ENCODE measurements at places on chromosomes 4 and X.

DNA sequence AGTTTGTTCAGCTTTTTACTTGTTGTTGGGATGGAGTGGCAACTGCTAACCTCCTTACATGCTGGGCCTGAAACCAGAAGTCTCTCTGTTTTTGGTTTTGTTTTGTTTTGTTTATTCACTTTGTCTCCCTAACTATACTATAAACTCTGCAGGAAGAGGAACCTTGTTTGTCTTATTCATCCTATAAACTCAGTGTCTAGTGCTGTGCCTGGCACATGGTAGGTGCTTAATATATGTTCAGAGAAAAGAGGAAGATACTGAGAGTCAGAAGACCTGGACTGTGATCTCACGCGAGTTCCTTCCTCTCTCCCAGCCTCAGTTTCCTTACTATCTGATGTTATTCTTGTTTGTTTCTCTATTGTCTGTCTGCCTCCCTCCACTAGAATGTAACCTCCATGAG is 71.3 kb downstream of the PRPS1 start:
- no peak for DNase-seq

DNA sequence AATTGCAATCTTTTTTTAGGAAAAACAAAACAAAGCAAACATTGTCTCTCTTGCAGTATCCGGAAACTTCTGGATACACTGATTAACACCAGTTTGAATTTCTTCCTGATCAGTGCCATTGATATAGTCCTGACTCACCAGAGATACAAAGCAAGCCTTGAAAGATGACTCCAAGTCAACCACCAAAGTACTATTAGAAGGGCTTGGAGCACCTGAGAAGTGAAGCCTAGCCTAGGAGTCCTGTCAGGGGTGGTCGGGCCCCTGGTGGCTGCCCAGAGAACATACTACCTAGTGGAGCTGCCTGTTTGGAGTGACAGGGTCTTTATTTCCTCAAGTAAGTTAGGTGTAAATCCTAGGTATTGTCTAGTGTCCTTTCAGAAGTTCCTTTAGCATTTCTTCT is 593.2 kb downstream of the ZNF674 start:
- no peak for DNase-seq

DNA sequence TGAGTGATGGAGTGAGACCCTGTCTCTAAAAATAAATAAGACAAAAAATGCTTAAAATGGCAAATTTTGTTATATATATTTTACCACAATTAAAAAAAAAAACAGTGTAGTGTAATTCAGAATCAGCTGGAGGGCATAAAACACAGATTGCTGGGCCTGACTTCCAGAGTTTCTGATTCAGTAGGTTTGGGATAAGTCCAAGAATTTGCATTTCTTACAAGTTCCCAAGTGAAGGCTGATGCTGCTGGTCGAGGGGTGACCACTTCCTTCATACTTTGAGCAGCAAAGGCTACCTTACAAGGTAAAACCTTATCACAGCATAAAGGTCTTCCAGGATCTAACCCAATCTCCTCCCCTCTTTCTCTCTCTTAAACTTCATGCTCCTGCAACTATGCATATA is 40.7 kb downstream of the KLHL8 start:
- DNase-seq = no peak

DNA sequence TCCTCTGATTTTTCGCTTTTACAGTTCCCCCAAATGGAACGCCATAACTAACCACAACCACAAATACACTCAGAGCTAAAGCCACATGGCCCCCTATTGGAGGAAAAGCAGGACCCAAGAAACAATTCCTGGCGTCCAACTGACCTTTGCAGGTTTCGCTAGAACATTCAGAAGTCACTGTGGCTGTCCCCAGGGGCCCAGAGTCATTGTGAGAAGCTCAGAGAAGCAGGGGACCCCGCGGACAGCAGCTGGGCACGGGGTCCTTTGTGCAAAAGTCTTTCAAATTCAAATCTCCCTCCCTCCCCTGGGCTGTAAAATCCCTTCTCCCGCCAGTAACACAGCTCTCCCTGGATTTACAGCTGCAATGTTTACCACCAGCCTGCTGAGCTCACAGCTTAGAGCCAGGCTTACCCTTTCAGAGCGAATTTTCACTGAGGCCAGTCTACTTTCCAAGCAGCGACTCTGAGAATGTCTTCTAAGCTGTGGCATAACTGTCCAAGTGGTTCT is 214.8 kb downstream of the CRLF2 start:
- no peak for DNase-seq

- no peak for DNase-seq
Measured at GRCh38 chr4:48578132-48578968, 88.3 kb downstream of the ZAR1 start.

DNA sequence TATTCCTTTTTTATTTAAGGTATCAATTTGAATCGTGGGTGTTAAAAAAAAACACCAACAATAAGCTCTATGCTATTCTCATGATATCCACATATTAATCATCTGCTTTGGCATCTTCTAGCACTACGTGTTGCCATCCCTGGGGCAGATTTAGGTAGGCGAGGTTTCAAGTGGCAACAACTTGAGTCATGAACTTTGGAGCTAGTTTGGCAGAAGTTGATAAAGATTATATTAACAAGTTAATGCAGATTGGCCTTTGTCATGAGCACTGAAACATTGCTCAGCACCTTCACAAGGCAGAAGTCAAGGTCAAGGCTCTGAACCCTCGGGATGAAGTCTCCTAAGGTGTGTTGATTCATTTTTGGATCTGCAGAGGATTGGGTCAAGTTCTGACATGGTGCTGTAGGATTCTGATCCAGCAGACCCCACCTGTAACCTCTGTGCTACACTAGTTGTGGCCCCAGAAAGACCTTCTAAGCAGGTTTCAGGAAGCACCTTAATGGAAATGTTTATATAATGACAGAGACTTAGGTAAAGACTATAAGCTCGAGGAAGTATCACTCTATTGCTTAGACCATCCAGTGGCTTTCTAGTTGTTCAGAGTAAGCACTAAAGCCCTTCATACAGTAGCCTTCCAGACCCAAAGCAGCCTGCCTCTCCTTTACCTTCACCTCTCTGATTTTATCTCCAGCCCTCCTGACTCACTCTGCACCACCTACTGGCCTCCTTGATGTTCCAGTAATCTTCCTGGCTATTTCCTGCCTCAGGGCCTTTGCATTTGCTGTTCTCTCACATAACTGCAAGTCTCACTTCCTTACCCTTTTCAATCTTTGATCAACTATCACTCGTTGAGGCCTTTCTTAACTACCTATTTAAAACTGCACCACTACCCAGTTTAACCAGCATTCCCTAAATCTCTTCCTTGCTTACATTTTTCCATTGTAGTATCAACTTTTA is 117.0 kb upstream of the SLC4A4 start:
- no peak for DNase-seq

- DNase-seq = peak; percentile 35
Measured at GRCh38 chr4:64340218-64341110, 68.8 kb downstream of the TECRL start.

DNA sequence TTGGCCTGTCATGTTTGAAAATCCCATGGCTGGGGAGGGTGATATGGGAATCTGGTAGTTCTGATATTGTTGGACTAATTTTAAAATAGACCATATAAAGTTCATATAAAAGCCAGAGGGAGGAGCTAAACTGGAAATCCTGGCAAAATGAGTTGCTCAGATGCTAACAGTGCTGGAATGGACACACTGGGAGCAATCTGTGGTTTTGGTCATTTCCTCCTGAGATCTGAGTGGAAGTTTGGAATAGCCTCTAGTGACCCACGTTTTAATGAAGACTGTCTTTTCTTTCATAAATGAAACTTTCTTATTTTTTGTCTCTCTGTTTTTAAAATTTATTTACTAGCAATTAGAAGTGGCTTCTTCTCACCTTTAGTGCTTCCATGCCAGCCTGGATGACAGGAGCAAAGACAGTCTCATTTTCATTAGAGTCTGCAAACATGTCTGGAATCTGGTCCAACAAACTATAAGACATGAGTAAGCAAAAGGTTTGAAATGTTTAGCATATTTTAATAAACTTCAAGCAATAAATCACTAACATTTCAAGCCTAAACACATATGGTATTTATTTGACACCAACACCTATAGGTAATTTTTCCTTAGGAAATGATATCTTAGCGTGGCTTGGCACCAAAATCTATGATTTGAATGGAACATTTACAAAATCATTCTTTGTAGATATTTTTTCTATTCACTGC is 66.6 kb downstream of the METTL14 start:
- no peak for DNase-seq

DNA sequence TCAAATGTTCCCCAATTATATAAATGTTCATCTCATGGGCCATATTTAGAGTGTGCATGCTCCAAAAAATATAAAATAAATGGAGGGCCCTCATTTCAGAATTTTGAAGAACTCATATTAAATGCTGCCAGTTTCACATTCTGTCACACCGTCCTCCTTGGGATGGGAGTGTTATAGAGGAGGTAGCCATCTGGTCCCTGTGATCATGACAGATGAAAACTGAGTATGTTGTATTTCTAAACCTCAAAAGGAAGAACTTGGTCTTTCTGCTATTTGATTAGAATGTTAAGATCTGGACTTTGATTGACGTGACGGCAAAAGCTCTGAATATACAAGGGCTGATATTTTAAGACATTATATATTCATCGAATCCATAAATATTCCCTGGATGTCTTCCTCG is 308.0 kb downstream of the RAPGEF2 start:
- no peak for DNase-seq

- peak; percentile 2 for DNase-seq
Measured at GRCh38 chrX:76555816-76556215, 128.3 kb downstream of the MAGEE1 start.

GRCh38 chrX:123871309-123871708 is 11.5 kb downstream of the XIAP start:
- DNase-seq = no peak

- no peak for DNase-seq
Measured at GRCh38 chrX:150364347-150365050, 1.4 kb downstream of the MAMLD1 start.

- no peak for DNase-seq
Measured at GRCh38 chrX:129736491-129736890, 2.3 kb upstream of the XPNPEP2 start.

Measured in NCI-H524 treated with DMSO at 0.1 percent for 48 hours (cell line).